ENCODE measurements at places on chromosomes 1 and 21.

- DNase-seq, result no peak
These were observed 64.2 kb upstream of the ERRFI1 start for GRCh38 chr1:8090241-8090702.

DNA sequence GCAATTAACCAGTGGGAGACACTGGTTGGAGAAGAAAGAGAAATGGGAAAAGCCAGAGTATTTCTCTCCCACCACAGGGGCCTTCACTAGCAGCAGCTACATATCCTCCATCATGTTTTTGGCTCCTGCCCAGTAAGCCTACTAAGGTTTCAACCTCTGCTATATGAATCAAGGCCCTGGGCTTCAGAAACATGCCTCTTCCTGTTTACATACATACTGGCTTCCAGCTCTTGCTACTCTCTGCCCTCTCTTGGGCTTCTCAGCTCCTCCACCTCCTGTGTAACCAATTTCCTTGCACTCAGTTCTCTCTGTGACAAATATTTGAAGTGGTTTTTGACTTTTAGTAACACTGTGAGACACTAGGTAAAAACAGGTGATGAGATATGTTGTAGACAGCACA, 80.8 kb downstream of the LRRC7 start:
- no peak for DNase-seq

- DNase-seq, result peak; percentile 38
These were observed 27.4 kb upstream of the CTPS1 start for GRCh38 chr1:40951943-40952743.

DNA sequence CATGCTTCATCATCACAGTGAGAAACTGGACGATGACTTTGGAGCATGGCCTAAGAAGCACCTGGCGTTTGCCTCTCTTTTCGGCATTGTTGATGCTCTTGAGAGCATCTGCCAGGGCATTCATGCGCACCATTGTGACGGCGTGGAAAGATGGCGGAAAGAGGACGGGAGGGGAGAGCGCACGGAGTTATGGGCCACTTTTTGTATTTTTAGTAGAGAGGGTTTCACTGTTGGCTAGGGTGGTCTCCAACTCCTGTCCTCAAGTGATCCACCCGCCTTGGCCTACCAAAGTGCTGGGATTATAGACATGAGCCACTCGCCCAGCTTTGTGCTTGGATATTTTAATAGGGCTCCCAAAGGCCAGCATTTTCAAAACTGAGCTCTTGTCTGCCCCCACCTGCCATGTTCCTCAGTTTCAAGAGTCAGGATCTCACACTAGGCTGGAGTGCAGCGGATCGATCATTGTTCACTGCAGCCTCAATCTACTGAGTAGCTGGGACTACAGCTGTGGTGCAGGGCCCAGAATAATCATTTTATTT, 5.3 kb downstream of the RPS8 start:
- no peak for DNase-seq

Data from activated T-helper 1 cell treated with anti-CD3 and anti-CD28 coated beads, Interleukin-2, amount 50 U/mL, for 16 hours (primary cell).